ENCODE measurements at places on chromosomes 7 and 10.

GRCh38 chr10:113084031-113084430, 134.0 kb downstream of the TCF7L2 start:
- H3K4me3 ChIP-seq = no peak overlapping the region
- DNase-seq = no peak
- no peak overlapping the region for H3K27ac ChIP-seq
- H3K4me1 ChIP-seq = no peaks in the 10 kb centered on the region
- H3K36me3 ChIP-seq = no peaks in the 10 kb centered on the region

- no peaks in the 10 kb centered on the region for H3K4me1 ChIP-seq
- H3K27ac ChIP-seq = no peak overlapping the region
- H3K36me3 ChIP-seq = no peaks in the 10 kb centered on the region
- DNase-seq = no peak
- H3K4me3 ChIP-seq = no peak overlapping the region
- H3K27me3 ChIP-seq = no peaks in the 10 kb centered on the region
Measured at GRCh38 chr7:137371616-137372015, 28.1 kb upstream of the PTN start.

DNA sequence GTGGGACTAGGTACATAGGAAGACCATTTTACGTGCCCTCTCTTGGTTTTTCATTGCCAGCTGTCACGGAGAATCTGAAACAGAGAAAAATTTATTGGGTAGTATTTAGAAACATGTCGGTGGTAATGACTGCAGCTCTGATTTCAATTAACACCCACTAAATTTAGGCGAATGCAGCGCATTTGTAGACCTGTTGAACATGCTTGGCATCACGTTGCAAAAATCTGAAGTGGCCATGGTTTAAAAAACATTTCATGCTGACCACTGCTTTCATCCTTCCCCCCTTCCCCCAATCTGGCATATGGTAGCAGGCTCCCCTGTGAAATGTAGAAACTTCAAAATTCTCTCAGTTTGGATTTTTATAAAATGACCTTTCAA, 34.0 kb downstream of the LRMDA start:
- H3K27ac ChIP-seq = no peak overlapping the region
- no peak for DNase-seq
- H3K4me3 ChIP-seq = no peak overlapping the region
- no peaks in the 10 kb centered on the region for H3K27me3 ChIP-seq
- H3K36me3 ChIP-seq = no peaks in the 10 kb centered on the region

- H3K27me3 ChIP-seq = no peaks in the 10 kb centered on the region
- H3K27ac ChIP-seq = no peak overlapping the region
- H3K4me3 ChIP-seq = no peak overlapping the region
- DNase-seq = no peak
Measured at GRCh38 chr10:71134732-71135211, 77.6 kb upstream of the UNC5B start.

DNA sequence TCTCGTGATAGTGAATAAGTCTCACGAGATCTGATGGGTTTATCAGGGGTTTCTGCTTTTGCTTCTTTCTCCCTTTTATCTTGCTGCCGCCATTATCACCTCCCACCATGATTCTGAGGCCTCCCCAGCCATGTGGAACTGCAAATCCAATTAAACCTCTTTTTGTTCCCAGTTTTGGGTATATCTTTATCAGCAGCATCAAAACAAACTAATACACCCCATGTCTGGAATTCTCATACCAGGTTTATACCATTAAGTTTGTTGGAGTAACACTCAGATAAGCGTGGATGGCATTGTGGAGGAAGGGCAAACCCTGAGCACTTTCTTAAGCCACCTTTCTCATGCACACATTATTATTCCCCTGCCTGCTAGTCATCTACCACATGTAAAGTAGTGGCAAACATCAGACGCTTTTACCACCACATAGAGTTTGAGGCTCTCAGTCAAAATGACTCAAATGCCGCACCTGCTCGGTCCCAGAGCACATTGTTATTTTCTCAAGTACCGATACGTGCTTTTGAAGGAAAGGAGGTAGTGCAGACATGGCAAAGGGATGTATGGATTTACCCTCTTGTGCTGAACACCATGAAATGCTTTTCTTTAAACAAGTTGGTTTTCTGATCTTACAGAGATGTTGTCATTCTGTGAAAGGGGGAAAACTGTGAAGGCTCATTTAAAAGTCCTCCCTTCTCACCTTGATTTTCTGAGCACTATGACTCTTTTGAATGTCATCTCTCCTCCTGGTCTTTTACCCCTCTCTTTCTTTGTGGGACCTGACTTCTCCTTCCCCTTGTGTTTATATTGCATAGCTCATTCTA, 429.7 kb downstream of the EXOC4 start:
- no peaks in the 10 kb centered on the region for H3K27me3 ChIP-seq
- H3K36me3 ChIP-seq = no peaks in the 10 kb centered on the region
- no peaks in the 10 kb centered on the region for H3K4me1 ChIP-seq
- no peak for DNase-seq

GRCh38 chr7:90961037-90961725, 303.1 kb upstream of the FZD1 start:
- H3K4me3 ChIP-seq = no peak overlapping the region
- no peak for DNase-seq
- H3K4me1 ChIP-seq = no peaks in the 10 kb centered on the region
- H3K27ac ChIP-seq = no peak overlapping the region
- no peaks in the 10 kb centered on the region for H3K27me3 ChIP-seq
- H3K36me3 ChIP-seq = no peaks in the 10 kb centered on the region

DNA sequence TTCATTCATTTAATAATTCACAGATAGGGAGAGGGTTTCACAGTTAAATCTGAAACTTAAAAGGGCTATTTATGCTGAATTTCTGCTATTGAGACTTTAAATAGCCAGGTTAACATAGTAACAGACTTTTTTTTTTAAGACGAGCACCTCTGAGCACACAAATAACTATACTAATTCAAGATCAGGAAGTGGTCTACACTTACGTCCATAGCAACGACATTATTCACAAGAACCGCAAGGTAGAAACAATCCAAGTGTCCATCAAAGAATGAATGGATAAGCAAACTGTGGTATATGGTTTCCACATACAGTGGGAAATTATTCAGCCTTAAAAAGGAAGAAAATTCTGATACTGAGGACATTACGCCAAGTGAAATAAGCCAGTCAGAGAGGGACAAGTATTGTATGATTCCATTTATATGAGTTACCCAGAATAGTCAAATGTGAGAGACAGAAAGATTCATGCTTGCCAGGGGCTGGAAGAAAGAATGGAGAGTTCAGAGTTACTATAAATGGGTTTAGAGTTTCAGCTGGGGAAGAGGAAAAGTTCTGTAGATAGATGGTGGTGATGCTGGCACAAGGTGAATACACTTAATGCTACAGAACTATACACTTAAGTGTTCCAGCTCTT, 140.3 kb upstream of the LAMB4 start:
- DNase-seq = no peak
- no peak overlapping the region for H3K4me3 ChIP-seq
- H3K36me3 ChIP-seq = no peaks in the 10 kb centered on the region
- H3K27me3 ChIP-seq = no peaks in the 10 kb centered on the region

- H3K27me3 ChIP-seq = no peaks in the 10 kb centered on the region
- no peaks in the 10 kb centered on the region for H3K36me3 ChIP-seq
- DNase-seq = no peak
- H3K4me1 ChIP-seq = no peaks in the 10 kb centered on the region
- H3K4me3 ChIP-seq = no peak overlapping the region
Measured at GRCh38 chr7:112260911-112261310, 54.4 kb downstream of the ZNF277 start.

- no peak overlapping the region for H3K4me3 ChIP-seq
- no peaks in the 10 kb centered on the region for H3K4me1 ChIP-seq
- no peaks in the 10 kb centered on the region for H3K27me3 ChIP-seq
- DNase-seq = no peak
Measured at GRCh38 chr7:121562259-121562658, 166.2 kb upstream of the FAM3C start.

DNA sequence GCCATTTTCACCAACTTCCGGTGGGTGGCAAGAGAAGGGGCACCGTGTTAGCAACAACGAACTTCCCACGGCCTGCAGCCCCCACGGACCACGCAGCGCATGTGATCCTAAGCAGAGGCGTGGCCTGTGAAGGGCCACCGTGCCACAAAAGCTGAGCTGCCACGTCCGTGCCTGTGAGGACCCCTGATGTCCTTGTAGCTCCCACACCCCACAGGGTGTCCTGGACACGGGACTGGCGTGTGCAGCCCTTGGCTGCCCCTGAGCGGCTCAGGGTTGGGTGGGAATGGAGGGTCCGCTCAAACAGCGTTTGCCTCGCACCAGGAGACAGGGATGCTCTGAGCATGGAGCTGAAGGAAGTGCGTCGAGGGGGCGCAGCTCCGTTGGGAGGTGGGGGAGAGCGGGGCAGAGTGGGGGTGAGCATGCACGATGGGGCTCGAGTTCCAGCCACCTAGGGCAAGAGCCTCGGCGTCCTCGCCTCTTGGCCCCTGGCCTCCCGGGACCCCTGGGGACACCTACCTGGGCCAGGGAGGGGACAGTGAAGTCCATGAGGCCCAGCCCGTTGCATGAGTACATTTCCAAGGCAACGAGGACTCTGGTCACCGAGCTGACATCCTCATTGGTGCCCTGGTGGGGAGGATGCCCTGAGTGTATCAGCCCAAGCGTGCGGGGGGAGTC, 33.6 kb downstream of the CFAP46 start:
- DNase-seq = no peak
- H3K4me3 ChIP-seq = no peak overlapping the region
- no peak overlapping the region for H3K27ac ChIP-seq
- no peaks in the 10 kb centered on the region for H3K36me3 ChIP-seq
- H3K4me1 ChIP-seq = no peaks in the 10 kb centered on the region

DNA sequence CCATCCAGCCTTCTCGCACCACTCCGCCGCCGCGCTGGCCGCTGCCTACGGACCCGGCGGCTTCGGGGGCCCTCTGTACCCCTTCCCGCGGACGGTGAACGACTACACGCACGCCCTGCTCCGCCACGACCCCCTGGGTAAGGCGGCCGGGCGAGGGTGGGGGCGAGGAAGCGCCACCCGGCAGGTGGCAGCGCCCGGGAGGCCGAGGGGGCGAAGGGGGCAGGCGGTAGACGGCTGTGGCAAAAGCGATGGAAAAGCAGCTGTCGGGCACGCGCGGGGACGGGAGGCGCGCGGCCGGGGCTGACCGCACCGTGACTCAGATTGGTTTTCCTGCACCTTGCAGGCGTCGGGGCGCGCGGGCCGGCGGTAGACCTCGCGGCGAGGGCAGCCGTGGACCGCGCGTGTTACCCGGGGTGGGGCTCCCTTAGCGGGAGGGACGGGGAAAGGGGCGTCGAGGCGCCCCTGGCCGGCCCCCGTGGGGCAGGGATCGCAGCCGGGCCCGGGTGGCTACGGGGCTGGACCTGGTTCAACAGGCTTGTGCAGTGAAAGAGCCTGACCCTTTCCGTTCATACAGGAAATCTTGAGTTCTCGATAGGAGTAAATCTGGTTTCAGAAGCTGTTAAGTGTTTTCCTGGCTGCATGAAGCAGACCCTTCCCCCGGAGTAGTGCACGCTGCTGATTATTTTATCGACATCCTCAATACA, 608 bp downstream of the HHEX start:
- peak overlapping the region; percentile 72 for H3K27ac ChIP-seq
- no peaks in the 10 kb centered on the region for H3K36me3 ChIP-seq
- no peaks in the 10 kb centered on the region for H3K27me3 ChIP-seq

DNA sequence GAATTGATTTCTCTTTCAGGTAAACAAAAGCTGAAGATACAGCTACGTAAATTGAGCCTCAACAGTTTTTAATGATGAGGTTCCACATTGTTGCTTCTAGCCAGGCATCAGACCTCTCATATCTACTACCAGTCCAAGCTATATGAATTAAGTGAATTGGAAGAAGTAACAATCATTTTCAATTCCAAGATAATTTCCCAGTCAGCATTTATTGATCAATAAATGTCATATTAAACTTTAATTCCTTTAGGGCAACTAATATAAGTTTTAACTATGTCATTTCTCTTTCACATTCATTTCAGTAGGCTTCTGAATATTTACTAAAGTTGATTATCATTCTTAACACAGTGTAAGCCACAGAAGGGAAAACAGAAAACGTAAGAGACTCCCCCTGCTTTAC, 1413.7 kb upstream of the CELF2 start:
- no peaks in the 10 kb centered on the region for H3K36me3 ChIP-seq
- no peaks in the 10 kb centered on the region for H3K4me1 ChIP-seq
- H3K27ac ChIP-seq = no peak overlapping the region
- no peaks in the 10 kb centered on the region for H3K27me3 ChIP-seq
- no peak for DNase-seq

GRCh38 chr7:81618396-81619014, 151.3 kb downstream of the HGF start:
- peak; percentile 72 for DNase-seq
- no peaks in the 10 kb centered on the region for H3K4me1 ChIP-seq
- H3K27ac ChIP-seq = peak overlapping the region; percentile 3

DNA sequence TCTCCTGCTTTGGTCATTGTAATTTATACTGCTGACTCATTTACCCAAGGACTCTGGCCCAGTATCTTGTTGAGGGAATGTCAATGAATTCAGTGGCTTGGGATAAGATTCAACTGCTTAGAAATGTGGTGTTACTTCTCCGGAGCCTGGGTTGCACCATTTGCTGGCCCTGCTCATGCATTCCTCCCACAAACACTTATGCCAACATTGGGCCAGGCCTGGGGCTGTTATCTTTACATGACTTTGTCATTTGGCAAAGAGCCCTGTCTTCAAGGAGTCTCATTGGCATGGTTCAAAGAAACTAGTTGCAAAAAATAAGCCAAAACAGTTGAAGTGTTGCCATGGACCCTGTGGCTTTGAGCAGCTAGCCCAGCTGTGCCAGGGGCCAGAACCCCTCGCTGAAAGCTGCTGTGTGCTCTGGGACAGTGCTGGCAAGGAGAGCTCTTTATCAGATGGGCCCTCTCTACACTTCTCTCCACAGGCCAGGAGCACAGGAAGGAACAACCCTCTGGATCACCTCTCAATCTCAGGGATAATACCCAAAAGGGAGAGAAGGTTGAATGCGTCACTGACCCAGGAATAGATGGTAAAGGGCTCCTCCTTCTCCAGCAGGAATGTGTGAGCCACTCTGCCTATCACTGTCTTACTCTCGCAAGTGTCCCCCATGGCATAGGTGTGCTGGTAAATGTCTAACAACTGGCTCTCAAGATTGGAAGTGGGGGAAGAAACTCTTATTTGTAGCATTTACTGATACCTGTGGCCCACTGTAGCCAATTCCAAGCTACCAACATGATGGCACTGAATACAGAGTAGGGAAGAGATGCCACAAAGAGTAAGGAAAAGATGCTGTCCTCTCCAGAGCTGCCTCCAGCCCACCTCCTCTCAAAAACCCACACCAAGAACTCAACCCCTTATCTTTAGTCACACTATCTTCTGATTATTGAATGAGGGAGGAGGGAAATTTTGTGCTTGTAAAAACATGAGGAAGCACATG, 23.5 kb upstream of the PDE1C start:
- H3K36me3 ChIP-seq = no peaks in the 10 kb centered on the region
- no peak overlapping the region for H3K4me3 ChIP-seq
- H3K4me1 ChIP-seq = peaks cover 3% of the 10 kb centered on the region

GRCh38 chr7:42552227-42552626, 315.2 kb upstream of the GLI3 start:
- H3K4me3 ChIP-seq = no peak overlapping the region
- H3K27ac ChIP-seq = no peak overlapping the region
- no peaks in the 10 kb centered on the region for H3K4me1 ChIP-seq
- no peak for DNase-seq

- no peak for DNase-seq
- no peak overlapping the region for H3K27ac ChIP-seq
- H3K36me3 ChIP-seq = no peaks in the 10 kb centered on the region
- H3K4me1 ChIP-seq = peaks cover 4% of the 10 kb centered on the region
- H3K27me3 ChIP-seq = no peaks in the 10 kb centered on the region
Measured at GRCh38 chr7:25456467-25457171, 228.3 kb upstream of the NPVF start.

All from ascending aorta (tissue), 2 donors.